Fibroblast of the aortic adventitia (primary cell): ENCODE measurements at places on chromosomes 4 and X. TPM values are rescaled to one million over a fixed set of nuclear protein-coding genes. Genes with fewer than 3 reads are reported as not detected.

The CXCL1 gene
- 1.3 and 5.2 TPM in 2 replicates for total RNA-seq

DNA sequence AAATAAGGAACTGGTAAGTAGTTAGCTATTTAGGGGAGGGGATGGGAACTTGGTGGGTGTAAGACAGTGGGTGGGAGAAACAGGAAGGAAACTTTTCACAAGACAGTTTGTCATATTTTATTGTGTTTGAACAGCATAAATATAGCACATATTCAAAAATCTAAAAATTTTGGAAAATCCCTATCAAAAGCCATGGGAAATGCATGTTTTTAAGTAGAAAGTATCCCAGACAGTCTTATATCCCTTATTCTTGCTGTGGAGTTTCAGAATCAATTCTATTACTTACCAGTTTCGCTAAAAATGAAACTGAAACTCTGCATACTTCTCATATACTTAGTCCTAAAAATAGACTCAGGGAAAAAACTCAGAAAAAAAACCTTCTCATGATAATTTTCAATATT lies 22.3 kb upstream of the RASGEF1B start:
- no peak for DNase-seq

- no peak for DNase-seq
These were observed 684.7 kb upstream of the ATOH1 start for GRCh38 chr4:93143902-93144301.

The GAGE13 gene
- total RNA-seq: not detected in 2 replicates

DNA sequence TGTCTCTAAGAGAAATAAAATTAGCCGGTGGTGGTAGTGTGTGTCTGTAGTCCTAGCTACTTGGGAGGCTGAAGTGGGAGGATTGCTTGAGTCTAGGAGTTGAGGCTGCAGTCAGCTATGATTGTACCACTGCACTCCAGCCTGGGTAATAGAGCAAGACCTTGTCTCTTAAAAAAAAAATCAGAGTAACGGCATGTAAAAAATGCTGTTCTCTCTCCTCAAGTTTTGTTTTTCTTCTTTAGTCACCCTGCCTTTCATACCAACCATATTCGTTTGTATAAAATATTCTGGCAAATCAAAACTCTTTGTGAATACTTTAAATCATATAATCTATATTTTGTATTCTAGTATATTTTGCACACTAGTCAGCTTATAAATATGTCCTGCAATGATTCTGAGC lies 44.8 kb upstream of the NUDT6 start:
- no peak for DNase-seq

The IBSP gene
- total RNA-seq: not detected in 2 replicates

GRCh38 chrX:153832728-153833127 lies 2.4 kb upstream of the PDZD4 start:
- no peak for DNase-seq

DNA sequence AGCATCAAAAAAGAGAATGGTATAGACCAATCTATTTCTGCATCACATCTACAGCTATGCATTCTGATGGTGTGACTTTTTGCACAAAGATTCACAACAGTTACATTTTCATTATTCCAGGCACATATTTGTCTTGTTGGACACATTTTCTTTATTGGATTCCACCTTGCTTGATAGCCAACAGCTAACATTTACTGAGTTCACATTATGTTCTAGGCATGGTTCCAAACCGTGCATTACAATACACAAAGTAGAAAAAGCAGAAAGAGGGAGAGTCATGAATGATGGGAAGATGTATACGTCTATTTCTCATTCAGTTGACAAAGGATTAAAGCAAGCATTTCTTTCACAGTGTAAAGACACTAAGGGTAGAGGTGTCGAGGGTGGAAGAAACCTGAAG lies 22.9 kb upstream of the CLGN start:
- no peak for DNase-seq

DNA sequence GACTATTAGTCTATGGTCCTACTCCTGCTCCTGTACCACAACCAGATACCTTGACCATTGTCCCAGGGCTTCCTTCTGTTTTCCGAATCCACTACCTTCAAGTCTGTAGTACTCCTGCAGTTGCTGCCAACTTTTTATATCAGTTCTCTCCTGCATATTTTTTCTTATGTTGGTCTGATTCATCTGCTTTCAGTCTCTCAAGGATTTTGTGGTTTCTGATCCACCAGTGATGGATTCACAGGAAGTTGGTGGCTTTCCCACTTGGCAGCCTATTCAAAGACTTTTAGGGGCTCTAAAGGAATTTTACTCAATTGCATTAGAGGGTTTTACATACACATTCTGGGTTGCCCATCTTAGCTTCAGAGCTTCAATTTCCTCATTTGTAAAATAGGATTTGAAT lies 23.6 kb downstream of the KIF4A start:
- DNase-seq: peak; percentile 46

DNA sequence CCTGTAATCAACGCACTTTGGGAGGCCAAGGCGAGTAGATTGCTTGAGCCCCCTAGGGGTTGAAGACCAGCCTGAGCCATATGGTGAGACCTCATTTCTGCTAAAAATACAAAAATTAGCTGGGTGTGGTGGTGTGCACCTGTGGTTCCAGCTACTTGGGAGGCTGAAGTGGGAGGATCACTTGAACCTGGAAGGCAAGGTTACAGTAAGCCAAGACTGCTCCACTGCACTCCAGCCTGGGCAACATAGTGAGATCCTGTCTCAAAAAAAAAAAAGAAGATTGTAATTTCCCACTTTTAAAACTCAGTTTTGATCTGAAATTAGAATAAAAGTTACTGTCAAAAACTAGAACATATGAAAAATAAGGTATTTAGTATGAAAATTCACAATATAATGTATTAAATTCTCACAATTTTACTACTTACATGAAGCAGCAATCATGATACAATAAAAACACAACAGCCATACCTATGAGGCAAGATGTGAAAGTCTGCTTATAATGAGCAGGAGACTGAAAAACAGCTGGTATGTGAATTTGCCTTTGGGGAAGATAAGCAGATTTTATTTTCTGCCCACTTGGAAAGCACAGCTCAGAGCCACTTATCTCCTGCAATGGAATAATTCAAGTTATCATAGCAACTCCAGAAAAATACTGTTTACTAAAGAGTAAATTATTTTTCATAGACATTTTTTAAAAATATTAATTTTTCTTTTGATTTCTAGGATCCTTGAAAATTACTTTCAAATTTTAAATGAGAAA lies 50.6 kb downstream of the ZGRF1 start:
- DNase-seq: no peak

GRCh38 chr4:14977830-14978229 lies 24.5 kb upstream of the CPEB2 start:
- no peak for DNase-seq

The TLR1 gene
- total RNA-seq: 3.2 and 3.5 TPM in 2 replicates

The GPM6B gene
- total RNA-seq: 0.57 and 10.4 TPM in 2 replicates

The DDX53 gene
- total RNA-seq: not detected in 2 replicates

GRCh38 chr4:101414496-101414895 lies 67.2 kb upstream of the PPP3CA start:
- peak; percentile 10 for DNase-seq

- no peak for DNase-seq
These were observed 476.3 kb downstream of the EPHA5 start for GRCh38 chr4:65193985-65194384.

DNA sequence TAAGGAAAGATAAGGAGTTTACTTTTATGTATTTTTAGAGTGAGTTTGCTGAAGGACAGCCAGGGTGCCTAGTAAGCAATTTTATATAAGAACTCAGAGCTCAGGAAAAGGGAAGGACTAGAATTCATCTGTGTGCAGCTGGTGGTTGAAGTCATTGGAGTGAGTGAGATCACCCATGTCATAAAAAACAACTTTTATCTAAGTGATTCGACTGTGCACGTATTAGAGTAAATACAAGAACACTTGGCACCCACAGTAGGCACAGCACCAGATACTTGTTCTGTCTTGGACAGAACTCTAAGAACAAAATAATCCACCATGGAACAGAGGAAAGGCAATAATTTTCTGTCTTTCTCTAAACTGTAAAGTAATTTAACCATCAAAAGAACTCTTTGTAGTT lies 31.6 kb downstream of the SYNPO2 start:
- DNase-seq: peak; percentile 65

DNA sequence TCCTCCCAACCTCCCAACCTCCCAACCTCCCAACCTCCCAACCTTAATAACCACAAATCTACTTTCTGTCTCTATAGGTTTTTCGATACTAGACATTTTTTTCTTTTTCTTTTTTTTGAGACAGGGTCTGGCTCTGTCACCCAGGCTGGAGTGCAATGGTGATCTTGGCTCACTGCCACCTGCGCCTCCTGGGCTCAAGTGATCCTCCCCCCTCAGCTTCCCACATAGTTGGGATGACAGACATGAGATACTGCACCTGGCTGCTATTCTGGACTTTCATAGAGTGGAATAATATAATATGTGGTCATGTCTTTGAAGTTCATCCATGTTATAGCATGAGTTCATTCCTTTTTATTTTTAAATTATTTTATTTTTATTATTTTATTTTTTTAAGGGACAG lies 39.5 kb upstream of the ZFX start:
- no peak for DNase-seq

GRCh38 chr4:10115797-10116568 lies 616 bp downstream of the WDR1 start:
- DNase-seq: peak; percentile 25

DNA sequence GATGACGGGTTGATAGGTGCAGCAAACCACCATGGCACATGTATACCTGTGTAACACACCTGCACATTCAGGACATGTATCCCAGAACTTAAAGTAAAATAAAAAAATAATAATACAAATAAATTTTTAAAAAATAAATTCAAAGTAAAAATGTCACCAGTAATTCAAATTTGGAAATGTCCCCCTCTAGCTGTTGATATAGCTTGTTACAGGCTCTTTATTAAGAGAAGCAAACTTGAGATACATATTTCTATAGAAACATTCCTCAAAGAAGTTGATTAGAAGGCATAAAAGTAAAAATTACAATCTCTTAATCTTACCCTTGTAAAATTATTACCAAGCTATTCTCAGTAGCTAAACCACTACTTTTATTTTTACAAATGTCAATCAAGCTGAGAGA lies 1397.0 kb downstream of the FAM133A start:
- peak; percentile 19 for DNase-seq

The BMX gene
- total RNA-seq: 0.18 and 0.90 TPM in 2 replicates

The SERTM2 gene
- total RNA-seq: not detected in 2 replicates

- no peak for DNase-seq
These were observed 191.2 kb upstream of the LNX1 start for GRCh38 chr4:53782458-53782845.
